ENCODE measurements at places on chromosomes 3 and 15.

GRCh38 chr3:158058495-158059130 lies 47.6 kb downstream of the SHOX2 start:
- DNase-seq: peak; percentile 5

- DNase-seq: no peak
Measured at GRCh38 chr3:108528459-108529252, 18.3 kb upstream of the MYH15 start.

DNA sequence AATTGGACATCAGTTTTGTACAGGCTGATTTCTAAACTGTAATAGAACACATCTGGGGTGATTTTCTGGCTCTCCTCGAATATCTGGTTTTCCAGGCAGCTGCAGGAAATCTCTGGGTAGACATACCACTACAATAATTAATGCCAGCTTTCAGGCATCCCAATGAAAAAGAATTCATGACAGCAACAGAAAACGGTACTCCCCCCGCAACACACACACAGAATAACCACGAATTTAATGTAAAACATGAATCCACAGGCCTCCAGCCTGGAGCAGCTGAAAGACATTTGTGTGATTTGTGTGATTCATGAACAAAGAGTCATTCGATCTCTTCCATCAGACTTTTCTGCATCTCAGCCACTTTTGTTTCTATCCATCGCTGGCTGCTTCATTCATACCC lies 262.2 kb downstream of the MAGI1 start:
- DNase-seq: no peak

DNA sequence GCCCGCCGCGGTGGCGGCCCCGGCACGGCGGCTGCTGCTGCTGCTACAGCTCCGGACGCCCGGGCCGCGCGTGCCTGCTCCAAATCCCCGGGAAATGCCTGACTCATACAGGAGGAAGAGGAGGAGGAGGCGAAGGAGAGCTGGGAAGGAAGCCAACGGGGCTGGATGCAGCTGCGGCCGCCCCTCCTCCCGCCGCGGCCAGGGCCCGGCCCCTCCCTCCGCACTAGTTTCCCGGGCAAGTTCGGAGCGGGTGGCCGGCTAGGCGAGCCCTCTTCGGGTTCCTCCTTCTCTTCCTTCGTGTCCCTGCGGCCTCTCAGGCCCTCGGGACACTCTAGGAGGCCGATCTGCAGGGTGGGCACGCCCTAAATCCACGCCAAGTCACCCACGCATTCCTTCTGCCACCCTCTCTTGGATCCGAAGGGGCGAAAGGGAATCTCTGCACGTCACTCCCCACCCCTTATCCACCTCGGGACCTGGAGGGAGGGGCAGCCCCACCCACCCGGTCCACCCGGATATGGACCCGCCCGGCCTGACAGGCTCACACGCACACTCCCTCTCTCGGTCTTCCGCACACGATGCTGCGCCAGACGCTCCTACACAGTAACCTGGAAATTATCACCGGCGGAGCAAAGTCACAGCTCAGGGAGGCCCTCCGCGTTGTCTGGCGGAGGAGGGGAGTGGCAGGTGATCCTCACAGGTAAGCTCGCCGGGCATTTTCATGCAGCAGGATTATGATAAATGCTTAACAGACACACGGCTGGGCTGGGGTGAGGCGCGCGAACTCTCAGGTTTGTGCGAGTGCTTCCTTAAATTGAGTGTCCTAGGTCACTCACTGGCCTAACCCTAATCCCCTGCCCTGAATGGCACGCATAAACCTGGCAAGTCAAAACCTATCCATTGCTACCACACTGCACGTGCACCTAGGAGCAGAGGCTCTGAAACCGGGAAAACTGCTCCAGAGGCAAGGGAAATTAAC lies at the start of the genes OSBPL10 and ZNF860:
TSS of gene OSBPL10 (minus strand) at position 57 of the 976 bp plus-strand sequence. CDS start 83 bp downstream, outside the sequence.
TSS of gene ZNF860 (plus strand) at position 545 of the 976 bp plus-strand sequence. CDS start 7,330 bp downstream, outside the sequence.
- peak; percentile 59 for DNase-seq

DNA sequence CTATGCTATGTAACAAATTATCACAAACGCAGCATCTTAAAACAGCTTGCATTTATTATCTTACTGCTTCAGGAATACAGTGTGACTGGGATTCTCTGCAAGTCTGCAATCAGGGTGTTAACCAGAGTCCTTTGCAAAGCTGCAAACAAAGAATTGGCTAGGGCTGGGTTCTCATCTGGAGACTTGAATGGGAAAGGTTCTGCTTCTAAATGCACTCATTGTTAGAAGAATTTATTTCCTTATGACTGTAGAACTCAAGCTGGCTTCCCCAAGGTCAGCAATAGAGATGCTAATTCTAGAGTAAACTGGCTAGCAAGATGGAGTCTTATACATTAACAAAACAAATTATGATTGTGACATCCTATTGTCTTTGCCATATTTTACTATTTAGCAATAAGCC lies 673.7 kb downstream of the DIPK2A start:
- no peak for DNase-seq

- no peak for DNase-seq
Measured at GRCh38 chr3:147424581-147425387, 15.6 kb downstream of the ZIC1 start.

GRCh38 chr3:166446986-166447385 lies 609.8 kb upstream of the BCHE start:
- DNase-seq: no peak

DNA sequence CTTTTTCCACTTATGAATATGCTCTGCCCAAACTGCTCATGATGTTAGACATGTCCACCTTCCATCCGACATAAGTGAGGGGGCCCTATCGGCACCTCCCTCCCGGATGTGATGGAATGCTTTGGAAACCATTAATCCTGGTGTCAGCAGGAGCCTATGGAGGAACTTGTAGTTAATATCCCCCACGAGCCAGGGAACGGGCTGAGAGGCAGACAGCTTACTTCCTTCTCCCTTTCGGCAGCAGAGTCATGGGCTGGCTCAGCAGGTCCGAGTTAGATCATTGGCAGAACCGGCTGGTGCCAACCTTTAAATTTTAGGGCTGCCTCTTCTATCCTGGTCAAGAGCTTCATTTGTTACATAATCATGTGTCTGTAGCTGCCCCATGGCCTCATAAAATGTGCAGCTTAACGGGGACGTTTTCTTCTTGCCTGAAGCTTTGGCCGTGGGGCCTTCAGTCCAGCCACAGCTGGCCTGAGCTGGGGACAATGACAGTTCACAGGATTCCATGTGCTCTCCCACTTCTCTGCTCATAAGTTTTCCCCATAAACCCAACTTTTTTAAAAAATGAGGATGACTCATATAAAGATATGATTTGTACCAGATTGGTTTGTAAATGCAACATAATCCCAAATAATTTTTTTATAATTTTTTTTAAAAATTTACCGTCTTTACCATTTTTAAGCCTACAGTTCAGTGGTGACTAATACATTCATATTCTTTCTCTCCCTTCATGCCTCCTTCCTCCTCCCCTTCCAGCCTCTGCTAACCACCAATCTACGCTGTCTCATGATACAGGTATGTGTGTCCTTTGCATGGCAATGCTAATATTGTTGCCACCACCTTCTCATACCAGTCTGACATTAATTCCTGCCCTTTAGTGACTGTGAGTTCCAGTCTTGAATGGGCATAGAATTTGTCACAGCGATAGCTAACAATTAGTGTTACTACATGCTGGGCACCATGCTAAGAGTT lies 62.2 kb upstream of the RGMA start:
- DNase-seq: no peak

All from NCI-H510A treated with DMSO at 0.1 percent for 48 hours (cell line).